NCI-H526 (cell line): ENCODE measurements at places on chromosomes 6 and 20.

DNA sequence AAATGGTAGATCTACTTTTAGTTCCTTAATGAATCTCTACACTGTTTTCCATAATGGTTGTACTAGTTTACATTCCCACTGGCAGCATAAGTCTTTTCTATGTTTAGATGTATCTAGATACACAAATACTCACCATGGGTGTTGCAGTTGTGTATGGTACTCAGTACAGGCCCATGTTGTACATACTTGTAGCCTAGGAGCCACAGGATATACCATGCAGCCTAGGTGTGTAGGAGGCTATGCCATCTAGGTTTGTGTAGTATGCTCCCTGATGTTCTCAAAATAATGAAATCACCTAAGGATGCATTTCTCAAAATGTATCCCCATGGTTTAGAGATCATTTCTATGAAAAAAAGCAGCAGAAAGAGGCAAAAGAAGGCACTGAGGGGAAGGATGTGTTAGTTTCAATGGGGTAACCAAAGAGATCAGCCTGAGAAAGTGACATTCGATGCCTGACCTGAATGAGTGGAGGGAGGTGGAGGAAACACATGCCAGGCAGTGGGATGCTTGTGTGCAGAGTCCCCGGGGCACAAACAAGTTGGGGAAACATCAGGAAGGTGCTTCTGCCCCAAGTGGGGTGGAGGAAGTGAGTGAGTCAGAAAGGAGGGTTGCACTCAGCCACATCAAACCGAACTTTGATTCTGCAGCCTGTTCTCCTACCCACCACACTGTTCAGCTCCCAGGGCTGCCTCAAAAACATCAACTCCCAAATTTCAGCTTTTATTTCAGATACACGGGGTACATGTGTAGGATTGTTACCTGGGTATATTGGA is 191.2 kb downstream of the ZNF217 start:
- DNase-seq = no peak

DNA sequence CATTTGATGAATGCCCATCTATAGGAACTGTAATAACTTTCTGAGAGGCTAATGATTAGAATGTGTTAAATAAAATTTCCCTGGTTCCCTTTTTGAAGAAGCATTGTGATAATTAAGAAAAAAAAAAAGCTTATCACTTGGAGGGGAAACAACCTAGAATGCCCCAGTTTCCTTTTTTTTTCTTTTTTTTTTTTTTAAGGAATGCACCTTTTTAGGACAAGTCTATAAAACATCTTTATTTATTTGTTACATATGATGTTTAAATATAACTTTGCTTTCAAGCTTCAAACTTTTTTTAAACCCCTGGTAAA is 7.3 kb upstream of the MRPS10 start:
- no peak for DNase-seq

- DNase-seq = no peak
Observed at GRCh38 chr20:19341348-19342053, 129.1 kb downstream of the SLC24A3 start.

DNA sequence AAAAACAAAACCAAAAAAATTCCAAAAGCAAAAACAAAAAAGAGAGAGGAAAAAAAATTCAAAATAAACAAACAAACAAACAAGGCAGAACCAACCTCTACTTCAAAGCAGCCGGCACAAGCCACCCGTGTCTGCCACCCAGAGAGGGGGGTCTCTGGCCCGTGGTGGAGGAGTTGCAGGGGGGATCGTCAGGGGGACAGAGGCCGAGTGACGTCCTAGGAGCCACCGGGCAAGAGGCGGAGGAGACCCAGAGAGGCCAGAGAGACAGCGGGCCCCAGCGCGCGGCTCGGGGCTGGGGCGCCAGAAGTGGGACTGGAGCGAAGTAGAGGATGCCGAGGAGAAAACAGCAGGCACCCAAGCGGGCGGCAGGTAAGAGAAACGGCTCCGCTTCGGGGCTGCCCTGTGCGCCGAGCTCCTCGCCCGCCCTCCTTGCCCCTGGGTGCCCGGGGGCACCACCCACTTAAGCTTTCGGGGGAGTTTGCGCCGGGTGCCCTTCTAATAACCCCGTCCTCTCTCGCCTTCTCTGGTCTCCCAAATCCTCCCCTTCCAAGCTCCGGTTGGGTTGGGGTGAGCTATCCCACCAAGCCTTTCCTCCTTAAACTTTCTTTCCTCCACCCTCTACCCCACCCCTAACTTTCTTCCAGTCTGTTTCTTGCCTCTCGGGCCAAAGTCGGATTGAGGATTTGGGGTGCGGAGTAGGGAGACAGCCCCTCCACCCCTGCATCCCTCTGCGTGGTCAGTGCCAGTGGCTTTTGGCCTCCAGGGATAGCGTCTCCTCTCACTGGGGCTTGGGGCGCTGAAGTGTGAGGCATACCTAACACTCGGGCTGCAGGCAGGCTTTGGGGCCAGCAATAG is 1.0 kb downstream of the TSHZ2 start:
- DNase-seq = no peak

GRCh38 chr6:109239160-109239559 is 143.1 kb downstream of the CD164 start:
- DNase-seq = no peak

GRCh38 chr6:30508890-30509736 is 19.8 kb downstream of the HLA-E start:
- no peak for DNase-seq

- DNase-seq = no peak
Observed at GRCh38 chr6:33305052-33305451, 6.3 kb upstream of the RGL2 start.

DNA sequence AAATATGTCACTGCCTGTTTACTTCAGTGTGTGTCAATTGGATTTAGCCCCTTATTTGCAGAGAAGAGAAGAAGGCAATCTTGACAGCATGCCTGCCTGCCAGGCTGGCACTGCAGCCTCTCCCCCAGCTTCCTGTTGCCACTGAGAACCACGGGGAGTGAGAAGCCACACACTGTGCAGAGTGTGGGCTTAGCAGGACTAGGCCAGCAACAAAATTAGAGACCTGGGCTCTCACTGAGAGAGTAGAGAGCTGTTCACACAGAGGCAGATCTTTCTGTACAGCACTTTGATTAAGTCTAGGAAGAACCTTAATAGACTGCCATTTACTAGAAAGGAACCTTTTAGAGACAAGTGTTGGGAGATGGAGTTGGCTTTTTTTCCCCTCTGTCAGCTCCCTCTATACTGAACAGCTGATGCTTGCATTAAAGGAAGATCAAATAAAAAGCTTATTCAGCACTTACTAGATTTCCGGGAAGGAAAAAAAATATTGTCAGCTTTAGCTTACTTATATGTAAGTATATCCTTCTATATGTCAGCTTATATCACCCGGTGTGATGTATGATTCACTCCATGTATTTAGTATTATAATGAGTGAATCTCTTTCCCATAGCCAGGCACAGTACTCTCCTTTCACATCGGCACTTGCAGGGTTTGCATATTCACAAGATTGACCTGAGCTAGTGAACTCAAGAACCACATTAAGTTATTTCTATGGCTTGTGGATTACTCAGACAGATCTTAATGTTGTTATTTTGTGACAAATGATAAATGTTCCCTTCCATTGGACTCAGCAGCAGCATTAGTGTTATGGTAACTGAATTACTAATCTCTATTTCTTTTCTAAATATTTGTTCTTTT is 851.0 kb upstream of the EPHA7 start:
- peak; percentile 8 for DNase-seq

GRCh38 chr20:4513720-4514119 is 208.0 kb upstream of the PRND start:
- no peak for DNase-seq

DNA sequence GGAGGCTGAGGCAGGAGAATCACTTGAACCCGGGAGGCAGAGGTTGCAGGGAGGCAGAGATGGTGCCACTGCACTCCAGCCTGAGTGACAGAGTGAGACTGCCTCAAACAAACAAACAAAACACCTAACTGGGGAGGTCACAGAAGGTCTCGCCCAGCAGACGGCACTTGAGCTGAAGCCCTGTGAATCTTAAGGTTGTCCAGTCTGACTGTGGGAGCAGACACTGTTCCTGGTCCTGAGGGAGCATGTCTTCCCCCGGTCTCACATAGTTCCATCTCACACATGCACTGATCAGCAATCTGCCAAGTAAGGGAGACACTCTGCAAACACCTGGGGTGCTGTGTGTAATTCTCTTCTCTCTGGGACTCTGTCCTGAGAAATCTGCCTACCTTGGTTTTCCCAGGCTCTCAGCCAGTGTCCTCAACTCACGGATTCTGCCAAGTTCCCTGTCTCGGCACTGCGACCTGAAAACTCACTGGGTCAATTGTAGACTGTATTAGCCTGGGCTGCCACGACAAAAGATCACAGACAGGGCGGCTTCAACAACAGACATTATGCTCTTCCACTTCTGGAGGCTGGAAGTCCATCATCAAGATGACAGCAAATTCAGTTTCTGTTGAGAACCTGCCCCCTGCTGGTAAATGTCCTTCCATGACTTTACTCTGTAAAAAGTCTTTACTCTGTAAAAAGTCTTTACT is 94.3 kb downstream of the JPH2 start:
- peak; percentile 17 for DNase-seq

DNA sequence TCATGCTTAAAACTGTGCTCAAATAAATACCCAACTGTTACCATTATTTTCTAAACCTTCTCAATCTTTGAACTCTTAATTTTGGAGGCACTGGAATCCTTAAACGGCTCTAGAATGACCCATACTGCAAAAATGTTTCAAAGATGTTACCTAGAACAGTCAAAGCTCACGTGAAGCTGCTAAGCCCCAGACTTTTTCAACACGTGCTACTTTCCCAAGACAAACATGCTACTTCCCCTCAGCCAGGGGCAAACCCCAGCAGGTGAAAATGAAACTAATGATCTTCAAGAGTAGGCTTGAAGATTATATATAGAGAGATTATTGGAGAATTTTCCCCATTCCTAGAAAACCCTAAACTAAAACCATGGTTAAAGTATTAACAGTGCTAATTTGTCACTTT is 28.1 kb downstream of the HUS1B start:
- no peak for DNase-seq

DNA sequence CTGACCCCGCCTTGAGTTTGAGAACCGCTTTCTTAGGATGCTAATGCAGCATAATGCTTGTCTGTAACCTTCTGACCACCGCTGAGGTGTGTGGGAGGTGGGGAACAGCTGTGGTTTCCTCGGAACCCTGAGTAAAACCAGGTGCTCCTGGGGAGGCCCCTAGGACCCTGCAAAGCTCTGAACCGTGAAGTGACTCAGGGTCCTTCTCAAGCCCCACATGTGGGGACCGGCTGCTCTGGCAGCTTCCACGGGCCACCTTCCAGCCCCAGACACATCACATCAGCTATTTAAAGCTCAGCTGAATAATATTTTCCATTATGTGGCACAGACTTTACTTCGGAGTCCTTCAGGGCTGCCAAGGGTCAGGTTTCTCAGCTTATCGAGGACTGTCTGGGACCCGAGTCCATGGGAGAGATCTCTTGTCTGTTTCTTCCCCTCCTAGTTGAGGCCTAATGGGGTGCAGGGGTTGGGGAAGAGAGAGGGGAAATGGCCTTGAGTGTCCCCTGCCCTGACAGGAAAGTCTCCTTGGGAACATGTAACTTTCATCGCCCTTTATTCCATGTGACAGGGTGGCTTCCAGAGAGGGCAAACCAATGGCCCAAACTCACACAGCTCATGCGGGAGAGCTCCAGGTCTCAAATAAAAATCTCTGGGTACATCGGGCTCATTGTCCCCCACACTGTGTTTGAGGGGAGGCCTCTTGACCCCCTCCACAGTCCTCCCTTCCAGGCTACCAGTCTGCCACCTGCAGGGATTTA is 186.1 kb upstream of the SLC24A3 start:
- DNase-seq = no peak

DNA sequence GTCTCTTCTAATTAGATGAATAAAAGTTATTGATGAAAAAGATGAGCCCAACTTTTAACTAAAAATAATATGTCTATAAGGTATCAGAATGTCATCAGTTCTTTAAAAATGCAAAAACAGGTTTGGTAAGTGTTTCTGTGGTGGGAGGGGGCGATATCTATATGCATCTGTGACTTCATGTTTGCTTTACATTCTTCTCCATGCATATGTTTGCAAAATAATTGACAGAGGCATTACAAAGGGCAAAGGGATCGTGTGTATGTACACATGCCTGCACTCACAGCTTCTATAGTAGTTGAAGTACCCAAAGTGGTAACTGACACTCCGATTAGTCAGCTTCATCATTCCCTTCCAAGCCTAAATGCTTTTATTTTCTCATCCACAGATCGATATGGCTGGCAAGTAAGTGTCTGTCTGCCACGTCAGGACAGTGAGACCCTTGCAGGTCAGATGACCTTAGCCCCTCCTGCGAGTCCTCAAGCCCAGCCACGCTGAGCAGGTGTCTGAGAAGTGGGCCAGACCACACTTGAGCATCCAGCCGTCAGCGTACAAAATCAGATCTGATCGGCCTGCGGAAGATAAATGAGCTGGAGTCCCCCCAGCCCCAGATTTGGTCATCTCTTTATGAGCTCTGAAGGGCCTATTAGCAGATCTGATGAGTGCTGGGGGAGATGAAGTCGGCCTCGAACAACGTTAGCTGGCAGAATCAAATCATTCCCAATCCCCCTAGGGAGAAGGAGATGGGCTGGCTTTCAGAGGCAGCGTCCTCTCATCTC is 369.1 kb downstream of the MAFB start:
- DNase-seq = no peak

GRCh38 chr6:11514672-11515071 is 22.9 kb upstream of the TMEM170B start:
- DNase-seq = no peak

- DNase-seq = no peak
Observed at GRCh38 chr6:45661661-45662060, 283.9 kb upstream of the SUPT3H start.

DNA sequence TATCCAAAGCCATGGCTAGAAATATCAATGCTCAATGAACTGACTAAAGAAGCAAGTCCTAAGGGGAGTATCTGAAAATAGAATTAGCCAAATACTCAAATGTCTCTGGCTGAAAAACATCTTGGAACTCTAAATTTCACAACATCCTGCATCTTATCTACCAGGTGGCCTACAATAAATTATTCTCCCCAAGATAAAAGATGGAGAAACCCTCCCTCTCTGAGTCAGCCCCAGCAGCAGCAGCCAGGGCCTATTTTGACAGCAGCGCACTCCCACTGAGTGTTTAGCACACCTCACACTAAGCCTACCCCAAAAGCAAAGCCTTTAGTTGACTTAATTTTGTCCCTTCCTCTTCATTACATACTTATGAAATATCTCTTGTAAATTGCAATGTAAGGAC is 5.9 kb downstream of the CALHM6 start:
- DNase-seq = no peak

- no peak for DNase-seq
Observed at GRCh38 chr6:19417713-19418112, 419.5 kb upstream of the ID4 start.

GRCh38 chr6:4864519-4864918 is 88.3 kb downstream of the CDYL start:
- no peak for DNase-seq

GRCh38 chr6:157954150-157955117 is 27.2 kb upstream of the SYNJ2 start:
- peak; percentile 88 for DNase-seq

DNA sequence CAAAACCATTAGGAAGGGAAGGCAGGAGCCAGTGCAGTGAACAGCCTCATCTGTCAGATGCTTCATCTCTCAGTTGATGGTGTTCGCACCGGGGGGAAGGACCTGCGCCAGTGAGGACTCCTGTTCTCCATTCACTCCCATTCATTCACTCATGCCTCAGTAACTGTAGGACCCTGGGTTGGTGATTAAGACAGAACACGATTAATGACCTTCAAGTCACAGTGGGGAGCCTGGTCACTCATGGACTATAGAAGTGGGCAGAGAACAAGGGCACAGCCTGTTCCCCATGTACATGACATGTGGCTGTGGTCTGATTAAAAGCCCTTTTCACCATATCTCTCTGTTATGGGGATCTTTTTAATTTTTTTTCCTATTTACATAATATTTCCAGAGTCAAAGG is 113.3 kb downstream of the RPS12 start:
- no peak for DNase-seq
